Hematopoietic multipotent progenitor cell treated with erythropoietin and hydrocortisone succinate and interleukin-3 and kit ligand, for 15 days (in vitro differentiated cells): ENCODE measurements at places on chromosomes 2 and 18.

DNA sequence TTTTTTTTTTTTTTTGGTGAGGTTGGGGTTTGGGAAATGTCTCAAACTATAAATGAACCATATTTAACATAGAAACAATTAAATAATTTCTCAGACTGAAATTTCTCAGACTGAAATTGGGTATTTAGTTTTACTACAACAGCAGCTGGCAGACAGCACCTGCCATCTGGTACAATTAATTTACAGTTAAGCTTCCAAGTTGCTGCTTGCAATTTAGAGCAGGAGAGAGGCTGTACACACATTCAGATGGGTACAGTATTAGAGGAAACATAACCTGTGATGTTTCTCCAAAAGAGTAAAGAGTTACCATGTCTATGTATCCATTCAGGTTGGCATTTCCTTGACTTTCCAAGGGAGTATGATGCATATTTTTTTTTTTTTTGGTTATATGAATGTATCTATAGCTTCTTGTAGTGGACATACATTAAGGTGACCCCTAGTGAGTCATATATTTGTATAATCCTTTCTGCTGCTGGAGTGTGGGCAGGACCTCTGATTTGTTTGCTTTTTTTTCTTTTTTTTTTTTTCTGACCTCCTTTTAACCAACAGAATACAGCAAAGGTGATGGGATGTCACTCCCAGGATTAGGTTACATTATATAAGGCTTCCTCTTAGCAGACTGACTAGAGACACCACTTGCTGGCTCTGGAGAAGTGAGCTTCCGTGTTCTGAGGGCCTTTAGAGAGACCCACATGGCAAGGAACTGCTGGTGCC, 201.7 kb downstream of the PTH2R start:
- DNase-seq = no peak

GRCh38 chr2:128548461-128548891, 229.8 kb upstream of the HS6ST1 start:
- DNase-seq = no peak

DNA sequence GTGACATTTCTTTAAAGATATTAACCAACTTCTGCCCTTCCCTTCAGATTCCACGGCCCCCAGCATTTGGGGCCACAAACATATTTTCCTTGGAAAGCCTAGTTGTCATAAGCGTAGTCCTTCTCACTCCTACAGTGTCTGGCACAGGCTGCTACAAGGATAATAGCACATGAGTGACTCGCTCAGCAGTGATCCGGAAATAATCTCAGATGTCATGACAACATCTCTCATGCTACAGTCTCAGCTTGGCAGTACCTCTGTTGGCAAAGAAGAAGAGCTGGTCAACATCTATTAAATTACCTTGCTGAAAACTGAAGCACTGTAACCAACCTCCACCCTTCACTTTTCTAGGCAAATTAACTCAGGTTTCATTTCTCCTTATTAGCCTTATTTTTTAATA, 351.7 kb downstream of the RAD51AP2 start:
- no peak for DNase-seq

- no peak for DNase-seq
Measured at GRCh38 chr2:88563129-88563528, 64.1 kb downstream of the EIF2AK3 start.

- no peak for DNase-seq
Measured at GRCh38 chr2:143545949-143546255, 416.7 kb downstream of the ARHGAP15 start.

GRCh38 chr2:64317707-64318475, 136.1 kb upstream of the LGALSL start:
- DNase-seq = no peak

GRCh38 chr2:119464981-119465380, 33.3 kb downstream of the TMEM37 start:
- no peak for DNase-seq

DNA sequence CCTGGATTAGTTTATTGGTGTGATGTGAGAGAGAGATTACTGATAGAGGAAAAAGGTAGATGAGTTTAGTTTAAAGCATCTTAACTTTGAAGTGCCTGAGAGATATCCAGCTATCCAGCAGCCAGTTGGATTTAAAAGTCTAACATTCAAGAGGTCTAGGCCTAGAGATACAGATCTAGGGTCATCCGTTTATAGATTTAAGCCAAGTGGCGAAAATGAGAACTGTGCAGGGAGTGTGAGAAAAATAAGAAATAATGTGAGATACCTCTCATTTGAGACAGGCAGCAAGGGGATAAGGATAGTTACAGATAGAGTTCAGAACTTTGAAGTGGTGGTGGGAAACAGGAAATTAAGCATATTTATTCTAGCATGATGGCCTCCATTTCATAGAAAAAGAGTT, 5.3 kb upstream of the ORC2 start:
- DNase-seq = no peak

- no peak for DNase-seq
Measured at GRCh38 chr18:36015629-36016028, 43.1 kb downstream of the RMP24 start.

- no peak for DNase-seq
Measured at GRCh38 chr18:48785091-48785614, 165.6 kb downstream of the SMAD7 start.

- no peak for DNase-seq
Measured at GRCh38 chr2:198314559-198315153, 510.3 kb downstream of the PLCL1 start.

DNA sequence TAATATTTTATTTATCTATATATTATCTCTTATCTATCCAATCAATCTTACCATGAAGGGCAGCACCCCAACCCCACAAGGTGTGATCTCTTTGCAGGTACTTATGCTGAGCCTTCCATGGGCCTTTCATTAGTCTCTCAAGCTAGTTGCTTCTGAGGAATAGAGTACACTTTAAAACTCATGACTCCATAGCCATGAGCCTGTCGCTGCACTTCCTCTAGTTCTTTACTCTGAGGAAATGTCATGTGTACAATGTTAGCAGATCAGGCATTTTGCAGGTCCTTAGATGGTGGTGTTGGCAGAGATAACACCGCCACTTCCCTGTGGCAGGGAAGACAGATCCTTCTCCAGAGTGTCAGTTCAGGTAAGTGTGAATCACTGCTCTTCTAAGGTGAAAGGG, 29.5 kb upstream of the STAT4 start:
- DNase-seq = no peak

GRCh38 chr2:37616677-37617005, 54.8 kb downstream of the CDC42EP3 start:
- DNase-seq = no peak

DNA sequence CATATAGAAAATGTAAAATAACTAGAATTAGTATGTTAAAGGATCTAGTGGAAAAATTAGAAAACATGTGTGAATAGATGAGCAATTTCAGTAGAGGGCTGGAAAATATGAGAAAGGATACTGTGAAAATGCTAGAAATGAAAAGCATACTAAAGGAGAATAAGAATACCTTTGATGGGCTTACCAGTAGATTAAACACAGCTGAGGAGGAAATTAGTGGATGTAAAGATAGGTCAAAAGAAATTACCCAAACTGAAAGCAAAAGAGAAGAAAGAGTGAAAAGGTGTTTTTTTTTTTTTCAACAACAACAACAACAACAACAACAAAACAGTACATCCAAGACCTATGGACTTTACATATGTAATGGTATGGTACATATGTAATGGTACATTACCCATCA, 41.0 kb upstream of the CTIF start:
- no peak for DNase-seq

- no peak for DNase-seq
Measured at GRCh38 chr18:22742409-22742808, 190.7 kb upstream of the RBBP8 start.

DNA sequence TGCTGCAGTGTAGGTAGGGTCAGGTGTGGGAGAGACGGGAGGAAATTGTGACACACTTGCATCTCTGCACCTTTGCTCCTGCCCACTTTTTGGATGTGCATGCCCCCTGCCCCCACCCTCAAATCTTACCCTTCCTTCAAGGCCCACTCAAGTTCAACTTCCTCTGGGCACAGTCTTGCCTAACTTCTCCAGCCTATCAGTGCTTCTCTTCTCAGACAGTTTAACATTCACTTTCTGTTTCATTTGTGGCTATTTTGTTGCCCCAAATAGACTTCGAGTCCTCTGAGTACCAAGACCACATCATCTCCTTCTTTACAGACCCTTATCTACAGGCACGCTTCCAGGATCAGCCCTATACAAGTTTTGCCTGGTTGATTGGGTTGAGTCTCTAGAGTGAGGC, 2.7 kb downstream of the ST8SIA5 start:
- DNase-seq = no peak

- DNase-seq = no peak
Measured at GRCh38 chr2:6749962-6750361, 115.7 kb downstream of the CMPK2 start.

DNA sequence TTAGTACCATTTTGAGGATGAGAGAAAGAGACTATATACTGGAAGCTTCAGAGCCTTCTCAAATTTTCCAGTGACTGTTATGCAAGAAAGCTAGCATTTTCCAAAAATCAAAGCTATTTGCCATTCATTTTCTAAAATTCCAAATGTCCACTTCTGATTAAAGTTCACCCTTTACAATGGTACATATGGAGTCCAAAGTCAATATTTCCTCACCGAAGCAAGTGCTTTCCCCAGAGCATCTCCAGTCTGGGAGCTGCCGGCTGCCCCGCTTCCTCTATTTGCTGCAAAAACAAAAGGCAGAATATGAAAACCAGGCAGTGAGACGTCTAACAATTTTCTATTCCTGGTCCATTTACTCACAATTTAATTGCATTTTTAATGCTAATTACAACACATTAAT, 302.0 kb upstream of the CCDC68 start:
- no peak for DNase-seq

DNA sequence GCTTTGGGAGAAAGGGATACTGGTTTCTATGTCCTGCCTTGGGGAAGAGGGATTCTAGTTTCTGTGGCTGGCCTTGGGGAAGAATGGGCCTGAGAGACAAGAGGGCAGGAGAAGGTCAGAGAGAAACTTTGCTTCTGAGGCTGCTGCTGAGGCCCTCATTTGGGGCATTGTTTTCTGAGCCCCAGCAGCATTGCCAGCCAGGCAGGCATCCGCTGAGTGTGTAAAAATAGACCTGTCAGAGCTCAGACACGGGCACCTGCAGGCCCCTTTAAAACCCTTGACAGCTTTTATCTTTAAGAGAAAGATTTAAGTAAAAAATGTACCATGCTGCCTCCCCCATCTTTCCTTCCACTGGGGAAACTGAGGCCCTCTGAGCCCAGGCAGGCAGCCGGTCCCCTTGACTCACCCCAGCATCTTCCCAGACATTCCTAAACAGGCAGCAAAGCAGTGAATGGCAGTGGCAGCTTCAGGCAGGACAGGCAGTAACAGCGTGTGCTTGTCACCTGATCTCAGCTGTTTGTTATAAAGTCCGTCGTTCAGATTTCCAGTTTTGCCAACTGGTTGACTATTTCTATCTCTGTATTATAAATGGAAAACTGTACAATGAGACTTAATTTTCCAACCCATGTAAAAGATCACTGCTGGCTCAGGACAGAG, 27.6 kb downstream of the MLPH start:
- DNase-seq = no peak

DNA sequence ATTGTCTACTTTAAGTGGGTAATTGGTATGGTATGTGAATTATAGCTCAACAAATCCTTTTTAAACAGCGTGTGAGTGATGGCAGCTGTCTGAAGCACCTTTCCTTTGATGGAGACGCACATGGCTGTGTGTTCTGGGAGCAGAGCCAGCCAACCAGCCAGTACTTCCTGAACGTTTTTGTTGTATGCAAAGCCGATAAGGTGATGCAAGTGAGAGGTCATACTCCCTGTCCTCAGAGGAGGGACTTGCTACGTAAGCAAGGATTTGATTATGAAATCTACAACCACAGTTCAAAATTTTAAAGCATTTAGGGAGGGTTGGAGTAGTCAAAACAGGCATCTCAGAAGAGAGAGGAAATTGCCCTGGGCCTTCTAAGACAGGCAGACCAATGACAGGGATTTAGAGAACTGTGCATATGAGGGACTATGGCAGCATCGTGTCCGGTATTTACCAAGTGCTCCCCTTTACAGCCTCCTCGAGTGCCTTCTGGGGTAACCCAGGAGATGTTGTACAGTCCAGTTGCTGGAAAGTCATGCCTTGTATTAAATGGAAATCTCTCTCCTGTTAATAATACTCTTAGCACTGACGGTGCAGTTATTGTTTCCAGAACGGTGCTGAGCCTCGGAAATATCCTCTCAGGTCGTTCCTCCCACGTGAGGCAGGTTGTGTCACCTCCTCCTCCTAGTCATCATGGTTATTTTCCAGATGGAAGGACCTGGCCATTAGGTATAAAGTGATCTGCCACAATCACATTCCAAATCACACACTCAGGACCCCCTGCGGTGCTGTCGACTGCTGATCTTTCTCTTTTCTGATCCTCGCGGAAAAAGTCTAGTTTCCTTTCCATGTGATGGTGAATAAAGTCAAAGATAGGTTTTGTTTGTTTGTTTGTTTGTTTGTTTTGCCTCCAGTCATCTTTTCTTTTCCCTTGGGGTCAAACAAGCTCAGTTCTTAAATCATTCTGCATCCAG, 28.4 kb downstream of the ARHGEF4 start:
- no peak for DNase-seq

DNA sequence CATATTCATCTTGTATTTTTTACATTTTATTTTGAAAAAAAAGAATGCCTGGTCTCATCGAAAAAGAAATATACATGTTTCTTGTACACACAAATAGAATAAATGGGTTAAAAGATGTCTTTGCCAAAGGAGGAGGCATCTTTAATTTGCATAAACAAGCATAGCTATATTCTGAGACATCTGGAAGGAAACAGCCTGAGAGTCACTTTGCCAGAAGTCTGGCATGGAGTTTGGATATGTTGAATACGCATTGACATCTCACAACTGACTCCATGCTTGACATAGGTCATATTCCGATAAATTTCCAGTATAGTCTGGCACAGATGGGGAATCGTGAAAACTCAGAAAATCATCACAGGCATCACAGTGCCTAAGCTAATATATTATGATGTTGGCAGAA, 1317.5 kb upstream of the CELF4 start:
- no peak for DNase-seq

DNA sequence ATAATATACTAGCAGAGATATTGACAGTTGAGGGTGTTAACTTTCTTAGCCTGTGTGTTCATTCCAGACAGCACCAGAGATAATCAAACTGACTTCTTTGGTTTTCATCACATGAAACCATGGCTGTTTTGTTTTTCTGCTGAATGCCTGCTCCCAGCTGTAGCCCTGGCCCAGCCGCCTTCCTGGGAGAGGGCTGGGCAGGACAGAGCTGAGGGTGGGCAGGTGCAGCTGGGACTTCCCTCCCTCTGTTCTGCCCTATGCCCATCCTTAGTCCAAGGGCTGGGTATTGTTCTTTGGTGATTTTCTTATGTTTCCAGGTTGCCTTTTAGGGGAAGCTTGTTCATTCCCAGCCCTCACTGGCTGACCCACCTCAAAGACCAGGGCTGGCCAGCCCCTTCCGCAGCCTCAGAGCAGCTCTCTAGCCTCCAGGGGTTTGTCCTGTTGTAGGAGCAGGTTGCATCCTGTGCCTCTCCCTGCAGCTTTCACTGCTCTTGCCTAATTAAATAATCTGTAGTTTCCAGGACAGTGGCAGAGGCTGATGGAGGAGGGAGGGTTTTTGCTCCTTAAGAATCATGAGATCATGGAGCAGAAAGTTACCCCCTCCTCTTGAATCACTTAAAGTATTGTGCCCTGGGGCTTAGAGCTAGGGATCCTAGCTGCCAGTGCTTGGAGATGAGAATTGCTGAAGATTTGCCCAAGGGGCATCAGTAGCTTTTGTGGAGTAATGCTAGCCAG, 61.4 kb downstream of the MTCL1 start:
- DNase-seq = no peak

- peak; percentile 33 for DNase-seq
Measured at GRCh38 chr2:75466708-75467311, 93.9 kb downstream of the EVA1A start.

GRCh38 chr2:161085149-161085548, 75.1 kb upstream of the TANK start:
- no peak for DNase-seq

- DNase-seq = no peak
Measured at GRCh38 chr2:62205554-62205953, 9.6 kb downstream of the B3GNT2 start.
